Osteocyte (in vitro differentiated cells): ENCODE measurements at places on chromosomes 5 and 9. TPM values are rescaled to one million over a fixed set of nuclear protein-coding genes. Genes with fewer than 3 reads are reported as not detected.
A peak's percentile ranks its signal among the peaks of the same experiment; 100 is the strongest.

DNA sequence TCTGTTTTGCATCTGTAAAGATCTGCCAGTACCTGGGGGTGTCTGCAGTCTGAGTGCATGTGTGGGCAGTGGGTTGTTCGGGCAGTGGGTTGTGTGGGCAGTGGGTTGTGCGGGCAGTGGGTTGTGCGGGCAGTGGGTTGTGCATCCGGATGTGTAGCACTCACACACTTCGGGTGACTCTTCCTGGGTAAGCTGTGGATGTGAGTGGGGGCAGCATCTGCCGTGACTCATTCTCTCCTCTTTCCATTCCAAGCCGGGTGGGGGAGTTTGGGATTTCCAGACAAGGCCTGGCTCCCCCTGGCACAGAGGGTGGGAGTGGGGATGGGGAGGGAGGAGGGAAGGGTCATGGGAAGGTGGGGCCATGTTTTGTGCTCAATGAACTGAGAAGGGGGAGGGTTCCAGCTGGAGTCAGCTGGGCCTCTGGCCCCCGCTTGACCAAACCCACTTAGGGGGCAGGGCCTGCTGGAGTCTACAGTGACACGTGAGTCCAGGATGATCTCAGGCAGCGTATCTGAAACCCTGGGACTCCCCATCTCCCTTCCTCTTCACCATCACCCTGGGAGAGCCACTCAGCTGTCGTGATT, 8.3 kb downstream of the CRB2 start:
- H3K4me1 ChIP-seq, result peaks cover 22% of the 10 kb centered on the region
- no peak overlapping the region for H3K27ac ChIP-seq
- no peaks in the 10 kb centered on the region for H3K27me3 ChIP-seq
- no peaks in the 10 kb centered on the region for H3K36me3 ChIP-seq

GRCh38 chr5:115541611-115542010, 3.0 kb downstream of the FEM1C start:
- peaks cover 38% of the 10 kb centered on the region for H3K36me3 ChIP-seq
- H3K27ac ChIP-seq, result peak overlapping the region; percentile 99
- no peak for DNase-seq

DNA sequence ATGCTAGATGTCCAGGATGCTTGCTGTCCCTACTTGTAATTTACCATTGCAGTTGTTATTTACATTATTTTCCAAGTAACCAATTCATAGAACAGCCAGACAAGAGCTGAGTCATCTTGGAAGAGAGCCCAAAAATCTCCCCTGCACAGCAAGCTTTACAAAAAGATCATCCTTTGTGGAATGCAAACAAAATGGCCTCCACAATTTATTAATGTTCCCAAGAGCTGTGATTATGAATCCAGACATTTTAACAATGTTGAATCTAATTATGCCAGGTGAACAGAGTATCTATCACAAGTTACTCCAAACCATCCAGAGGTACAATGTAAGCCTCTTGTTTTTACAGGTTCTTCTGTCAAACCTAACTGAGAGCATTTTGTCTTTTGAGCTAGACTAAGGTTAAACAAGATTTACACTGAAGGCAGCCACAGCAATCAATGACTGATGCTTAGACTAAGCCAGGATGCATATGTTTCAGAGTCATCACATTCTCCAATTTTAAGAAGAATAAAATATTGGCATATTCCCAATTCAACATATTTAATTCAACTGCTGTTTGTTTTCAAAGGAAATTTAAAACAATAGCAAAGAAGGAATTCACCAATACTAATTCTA, 95.3 kb upstream of the SLC12A2 start:
- H3K36me3 ChIP-seq, result peaks cover 7% of the 10 kb centered on the region
- peak overlapping the region; percentile 90 for H3K27ac ChIP-seq
- H3K4me1 ChIP-seq, result peaks cover 21% of the 10 kb centered on the region
- H3K27me3 ChIP-seq, result no peaks in the 10 kb centered on the region
- no peak for DNase-seq
- no peak overlapping the region for H3K4me3 ChIP-seq

GRCh38 chr9:109251080-109251775, 69.6 kb downstream of the EPB41L4B start:
- peak overlapping the region; percentile 97 for H3K27ac ChIP-seq
- H3K4me1 ChIP-seq, result peaks cover 77% of the 10 kb centered on the region
- peak overlapping the region; percentile 43 for H3K4me3 ChIP-seq
- no peak for DNase-seq

DNA sequence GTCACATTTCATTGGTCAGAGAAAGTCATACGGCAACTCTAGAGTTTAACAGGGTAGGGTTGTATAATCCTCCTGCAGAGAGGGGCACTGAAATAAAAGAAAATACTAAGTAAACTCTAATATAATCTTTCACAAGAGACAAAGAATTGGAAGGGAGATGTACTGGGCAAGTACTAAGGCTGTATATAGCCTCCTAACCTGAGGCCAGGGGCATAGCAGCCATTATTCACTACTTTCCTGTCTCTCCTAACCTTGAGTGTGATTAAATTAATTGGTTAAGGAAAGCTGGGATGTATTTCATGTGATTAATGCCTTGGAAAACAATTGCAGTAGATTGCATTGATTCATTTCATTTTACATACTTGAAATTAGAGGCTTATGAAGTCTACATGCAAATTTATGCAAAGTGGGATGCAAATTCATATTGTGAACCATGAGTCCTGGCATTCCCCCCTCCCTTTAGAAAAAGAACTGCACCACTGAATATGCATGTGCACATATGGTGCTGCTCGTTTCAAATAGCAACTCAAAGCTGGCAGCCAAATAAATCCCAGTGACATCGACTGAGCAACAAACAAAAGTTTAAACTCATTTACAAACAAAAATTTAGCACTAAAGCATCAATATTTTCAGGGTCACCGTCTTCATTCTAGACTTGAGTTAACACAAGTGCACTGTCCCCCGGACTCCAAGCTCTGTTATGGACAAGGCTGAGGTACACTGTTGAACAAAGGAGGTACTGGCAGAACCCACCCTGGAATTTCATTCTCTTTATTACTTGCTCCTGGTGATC, 70.0 kb downstream of the DMAC1 start:
- DNase-seq, result no peak
- no peaks in the 10 kb centered on the region for H3K36me3 ChIP-seq
- H3K4me3 ChIP-seq, result no peak overlapping the region
- no peaks in the 10 kb centered on the region for H3K27me3 ChIP-seq
- no peak overlapping the region for H3K27ac ChIP-seq
- no peaks in the 10 kb centered on the region for H3K4me1 ChIP-seq

TMC1 gene
- total RNA-seq, result not detected in 2 replicates

CAVIN4 gene
- 1.1 and 1.6 TPM in 2 replicates for total RNA-seq

DDX4 gene
- total RNA-seq, result not detected in 2 replicates

CD180 gene
- total RNA-seq, result not detected in 2 replicates

ADAMTS13 gene
- 7.4 and 8.8 TPM in 2 replicates for total RNA-seq
